ENCODE measurements at places on chromosomes 2 and 18.

GRCh38 chr18:41657189-41657588 is 297.8 kb upstream of the PIK3C3 start:
- no peak for DNase-seq

GRCh38 chr2:170276056-170276455 is 98.1 kb downstream of the MYO3B start:
- DNase-seq: no peak

- DNase-seq: no peak
Observed at GRCh38 chr18:9820127-9820526, 65.6 kb upstream of the TXNDC2 start.

DNA sequence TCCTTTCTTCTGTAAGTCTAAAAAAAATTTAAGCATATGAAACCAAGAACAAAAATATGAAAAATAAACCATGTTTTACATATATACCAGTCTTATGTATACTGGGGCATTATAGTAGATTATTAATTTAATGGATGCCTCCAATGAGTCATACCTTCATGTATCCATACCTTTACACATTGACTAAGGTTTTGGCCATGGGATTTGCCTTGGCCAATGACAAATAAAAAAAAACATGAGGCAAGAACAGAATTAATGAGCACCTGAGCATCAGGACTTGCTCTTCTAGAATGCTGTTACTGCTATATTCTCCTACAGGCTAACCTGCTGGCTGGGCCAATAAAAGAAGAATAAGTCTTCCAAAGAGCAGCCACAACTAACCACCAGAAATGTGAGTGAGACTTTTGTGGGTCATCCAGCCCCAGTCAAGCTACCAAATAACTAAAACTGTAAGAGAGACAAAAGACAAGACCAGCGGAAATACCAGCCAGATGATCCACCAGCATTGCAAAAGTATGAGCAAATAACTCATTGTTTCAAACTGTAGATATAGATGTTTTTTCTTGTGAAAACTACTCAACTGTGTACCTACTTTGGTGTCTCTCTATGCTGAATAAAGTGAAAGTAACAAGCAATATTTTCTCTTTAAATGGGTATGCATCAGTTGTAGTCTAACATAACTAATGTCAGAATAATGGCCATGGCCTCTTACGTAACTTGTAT is 749.6 kb upstream of the VRK2 start:
- no peak for DNase-seq

- DNase-seq: no peak
Observed at GRCh38 chr2:214881647-214882202, 72.2 kb upstream of the BARD1 start.

DNA sequence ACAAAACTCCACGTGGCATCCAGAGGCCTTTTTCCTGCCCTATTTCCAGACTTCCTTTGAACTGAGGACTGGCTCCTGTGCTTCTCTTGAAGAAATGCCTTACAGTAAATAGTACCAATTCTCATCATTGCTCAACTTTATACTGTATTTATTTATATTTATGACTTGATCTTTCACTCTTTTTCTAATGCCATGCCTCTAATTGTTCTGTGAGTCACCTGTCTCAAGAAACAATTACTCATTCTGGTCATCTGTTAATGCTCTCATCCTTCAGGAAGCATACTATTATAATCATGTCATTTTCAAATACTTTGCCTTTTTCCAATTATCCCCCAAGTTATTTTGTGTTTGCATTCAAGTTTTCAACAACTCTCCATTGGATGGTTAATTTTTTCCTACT is 85.9 kb downstream of the DCDC2C start:
- no peak for DNase-seq

DNA sequence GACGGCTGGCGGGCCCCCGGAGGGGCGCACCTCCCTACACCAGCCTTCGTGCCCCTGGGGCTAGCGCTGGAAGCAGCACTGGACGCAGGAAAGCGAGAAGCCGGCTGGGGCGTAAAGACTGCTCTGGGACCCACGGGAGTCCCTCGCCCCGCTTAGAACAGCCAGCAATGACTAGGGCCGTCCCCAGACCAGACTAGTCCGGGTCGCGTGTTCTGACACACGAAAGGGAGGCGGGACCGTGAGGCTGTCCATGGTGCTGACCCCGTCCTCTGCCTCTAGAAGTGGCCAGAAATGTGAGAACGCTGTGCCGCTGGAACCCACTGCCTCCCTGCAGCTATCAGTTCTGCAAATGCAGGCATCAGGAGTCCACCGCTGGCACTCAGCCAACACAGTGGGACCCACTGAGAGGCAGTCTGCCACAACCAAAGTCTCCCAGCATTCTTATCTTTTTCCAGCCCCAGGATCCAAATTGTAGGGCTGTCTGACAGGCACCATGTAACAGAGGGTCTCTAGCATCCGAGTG is at the start of gene UCN:
Gene UCN (minus strand): TSS at position 87 of the 523 bp plus-strand sequence. CDS start 550 bp downstream, outside the sequence.
- DNase-seq: no peak

DNA sequence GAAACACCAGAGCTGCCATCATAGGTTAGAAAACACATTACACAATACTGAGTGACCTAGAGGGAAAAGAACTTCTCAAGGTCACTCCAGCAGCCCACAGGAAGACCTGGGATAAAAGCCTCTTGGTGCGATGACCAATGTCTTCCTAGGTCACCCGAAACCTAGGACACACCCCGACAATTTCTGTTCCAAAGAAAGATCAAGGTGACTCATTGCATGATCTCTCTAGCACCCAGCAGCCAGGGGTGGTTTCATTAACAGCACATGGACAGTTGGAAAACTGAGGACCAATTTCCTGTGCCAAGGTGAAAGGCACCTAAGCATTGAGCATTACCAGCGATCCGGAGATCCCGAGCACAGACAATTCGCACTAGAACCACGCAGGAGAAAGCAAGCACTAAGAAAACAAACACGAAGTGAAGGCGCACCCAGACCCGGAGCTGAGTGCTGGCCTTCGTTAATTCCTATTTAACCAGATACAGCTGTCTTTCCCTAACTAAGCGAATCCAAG is 1.5 kb downstream of the CACNB4 start:
- no peak for DNase-seq

GRCh38 chr2:198913394-198914152 is 544.2 kb downstream of the SATB2 start:
- no peak for DNase-seq

- DNase-seq: no peak
Observed at GRCh38 chr18:52766002-52766545, 426.1 kb downstream of the DCC start.

- DNase-seq: no peak
Observed at GRCh38 chr18:21742315-21742687, 1.7 kb downstream of the MIB1 start.

GRCh38 chr2:174985614-174986013 is 19.6 kb downstream of the CHN1 start:
- DNase-seq: no peak

- no peak for DNase-seq
Observed at GRCh38 chr2:56130463-56131070, 53.2 kb upstream of the CCDC85A start.

DNA sequence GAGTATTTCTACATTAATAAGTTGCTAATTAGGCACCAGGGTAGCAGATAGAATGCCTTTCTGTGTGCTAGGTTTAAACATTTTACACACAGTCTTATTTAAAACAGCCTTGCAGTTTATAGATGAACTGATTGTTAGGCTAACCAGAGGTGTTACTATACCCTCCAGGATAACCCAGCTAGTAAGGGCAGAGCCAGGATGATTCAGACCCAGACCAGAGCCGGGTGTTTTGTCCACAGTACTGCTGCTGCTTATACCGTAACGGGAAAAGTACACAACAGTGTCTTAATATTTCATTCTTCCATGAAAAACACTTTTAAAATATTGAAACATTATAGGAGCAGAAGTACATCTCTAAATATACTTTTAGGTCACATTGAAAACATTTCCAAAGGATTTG is 82.7 kb downstream of the MALT1 start:
- no peak for DNase-seq

- no peak for DNase-seq
Observed at GRCh38 chr18:45521136-45521535, 94.1 kb upstream of the SLC14A2 start.

GRCh38 chr2:119544075-119544938 is at the start of gene CFAP221:
TSS of gene CFAP221 (plus strand) at chr2:119544449. CDS start at chr2:119546132, 1,683 bp downstream.
- DNase-seq: peak; percentile 24

- DNase-seq: no peak
Observed at GRCh38 chr2:20231159-20231558, 6.2 kb upstream of the SDC1 start.

GRCh38 chr2:38255211-38255610 is 121.9 kb downstream of the ATL2 start:
- no peak for DNase-seq

DNA sequence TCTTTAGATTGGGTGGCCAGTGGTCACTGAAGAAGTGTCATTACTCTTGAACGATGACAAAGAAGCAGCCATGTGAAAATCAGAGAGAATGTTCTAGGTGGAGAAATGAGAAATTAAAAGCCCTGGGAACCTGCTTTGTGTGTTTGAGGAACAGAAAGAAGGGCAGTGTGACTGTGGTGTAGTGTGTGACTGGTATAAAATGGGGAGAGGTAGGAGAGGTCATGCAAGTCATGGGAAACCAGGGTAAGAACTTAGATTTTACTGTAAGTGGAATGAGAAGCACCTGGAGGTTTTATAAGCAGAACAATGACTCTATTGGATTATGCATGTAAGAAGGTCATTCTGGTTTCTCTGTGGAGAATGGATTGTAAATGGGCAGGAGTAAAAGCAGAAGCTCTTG is 12.2 kb downstream of the ICOS start:
- no peak for DNase-seq

- no peak for DNase-seq
Observed at GRCh38 chr2:209368914-209369313, 54.9 kb upstream of the MAP2 start.

GRCh38 chr18:5520464-5520863 is 23.3 kb downstream of the EPB41L3 start:
- DNase-seq: no peak

GRCh38 chr2:150477347-150477746 is 10.1 kb downstream of the RND3 start:
- no peak for DNase-seq

DNA sequence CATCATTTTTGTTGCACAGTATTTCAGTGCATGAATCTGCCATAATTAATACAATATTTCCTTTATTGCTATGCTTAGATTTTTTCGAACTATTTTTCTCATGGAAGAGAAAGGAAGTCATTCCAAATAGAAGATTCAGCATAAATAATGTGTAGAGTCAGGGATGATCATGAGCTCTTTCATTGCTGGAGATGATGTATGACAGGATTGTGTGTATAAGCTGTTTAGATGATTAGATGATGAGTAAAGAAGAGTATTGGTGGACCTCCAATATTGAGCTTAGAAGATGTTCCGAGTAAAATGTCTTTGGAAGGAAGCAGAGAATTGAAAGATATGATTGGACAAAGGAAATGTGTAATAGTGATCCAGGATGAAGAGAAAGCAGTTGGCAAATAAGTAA is 364.5 kb downstream of the PARD3B start:
- DNase-seq: no peak

GRCh38 chr18:69380324-69380723 is 20.4 kb upstream of the DOK6 start:
- DNase-seq: no peak

DNA sequence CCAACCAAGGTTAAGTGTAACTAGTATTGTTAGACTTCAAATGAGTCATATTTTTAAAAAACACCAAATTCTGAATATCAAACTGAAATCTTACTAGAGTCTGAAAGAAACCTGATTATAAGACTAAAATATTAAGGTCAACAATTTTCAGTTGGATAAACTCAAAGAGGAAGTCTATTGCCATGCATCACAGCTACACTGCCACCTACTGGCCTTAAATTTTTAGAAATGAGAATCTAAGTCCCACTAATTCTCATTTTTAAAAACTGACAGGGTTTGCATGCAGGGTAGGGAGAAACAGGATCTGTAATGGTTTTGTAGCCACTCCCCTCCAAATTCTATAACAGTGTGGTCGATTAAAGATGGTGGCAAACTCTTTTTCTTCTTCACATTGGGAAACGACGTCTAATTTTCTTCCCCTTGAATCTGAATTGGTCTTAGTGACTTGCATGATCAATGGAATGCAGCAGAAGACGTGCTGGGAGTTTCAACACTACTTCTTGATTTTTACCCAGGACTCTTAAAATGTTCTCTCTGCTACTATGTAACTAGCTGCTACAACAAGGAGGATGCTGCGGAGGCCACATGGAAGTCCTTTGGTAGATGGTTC is 176.1 kb upstream of the SESTD1 start:
- DNase-seq: peak; percentile 48

DNA sequence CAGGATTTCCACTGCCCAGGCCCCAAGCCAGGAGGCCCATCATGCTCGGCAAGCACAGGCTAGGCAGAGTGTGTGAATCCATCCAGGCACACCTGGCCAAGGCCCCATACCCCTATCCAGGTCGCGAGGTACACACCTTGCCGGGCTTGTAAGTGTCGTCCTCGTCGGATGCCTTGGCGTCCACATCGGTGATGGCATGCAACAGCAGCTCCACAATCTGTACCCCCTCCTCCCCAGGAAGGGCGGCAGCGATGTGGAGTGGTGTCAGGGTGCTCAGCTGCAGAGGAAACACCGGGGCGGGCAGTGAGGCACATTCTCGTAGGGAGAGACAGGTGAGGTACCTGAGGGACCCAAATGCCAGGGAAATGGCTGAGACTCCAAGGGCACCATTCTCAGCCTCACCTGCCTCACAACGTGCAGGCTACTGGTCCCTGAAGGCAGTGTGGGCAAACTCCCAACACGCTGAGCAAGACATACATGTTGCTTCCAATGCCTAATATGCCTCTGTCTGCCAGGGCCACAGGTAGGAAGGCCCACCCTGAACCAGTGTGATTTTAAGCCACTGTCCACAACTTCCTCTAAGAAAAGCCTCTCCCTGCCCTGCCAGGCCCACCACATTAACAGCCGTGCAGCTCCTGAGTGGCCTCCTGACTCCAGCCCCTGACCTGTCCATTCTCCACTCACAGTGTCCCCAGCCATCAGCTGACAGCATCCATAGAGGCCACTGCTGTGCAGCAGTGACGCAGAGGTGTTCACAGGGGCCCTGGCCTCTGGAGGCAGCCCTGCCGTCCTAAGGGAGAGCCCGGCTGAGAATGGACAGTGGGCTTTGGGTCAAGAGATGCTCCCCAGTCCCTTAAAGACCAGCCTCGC is 44.9 kb downstream of the ANKMY1 start:
- DNase-seq: no peak

DNA sequence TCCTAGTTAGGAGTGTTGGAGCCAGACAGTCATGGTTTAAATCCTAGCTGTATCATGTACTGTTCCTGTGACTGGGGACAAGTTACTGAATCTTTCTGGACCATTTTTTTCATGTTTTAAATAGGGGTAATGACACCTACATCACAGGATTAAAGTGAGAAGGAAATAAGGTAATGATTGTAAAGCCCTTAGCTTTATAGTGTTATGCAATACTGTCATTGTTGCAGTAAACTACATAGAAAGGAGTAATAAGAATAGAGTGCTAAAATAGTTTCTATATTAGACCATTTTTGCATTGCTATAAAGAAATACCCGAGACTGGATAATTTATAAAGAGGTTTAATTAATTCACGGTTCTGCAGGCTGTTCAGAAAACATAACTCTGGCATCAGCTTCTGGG is 14.5 kb downstream of the AGPS start:
- DNase-seq: no peak

- no peak for DNase-seq
Observed at GRCh38 chr2:38430597-38431207, 53.6 kb upstream of the ATL2 start.
